ENCODE measurements at places on chromosomes 2 and 18.
A peak's percentile ranks its signal among the peaks of the same experiment; 100 is the strongest.

- no peak for DNase-seq
Observed at GRCh38 chr18:35570182-35570581, 11.4 kb upstream of the GALNT1 start.

GRCh38 chr2:13128139-13128538 lies 411.4 kb downstream of the TRIB2 start:
- no peak for DNase-seq

- no peak for DNase-seq
Observed at GRCh38 chr2:76752506-76752905, 769.7 kb downstream of the LRRTM4 start.

DNA sequence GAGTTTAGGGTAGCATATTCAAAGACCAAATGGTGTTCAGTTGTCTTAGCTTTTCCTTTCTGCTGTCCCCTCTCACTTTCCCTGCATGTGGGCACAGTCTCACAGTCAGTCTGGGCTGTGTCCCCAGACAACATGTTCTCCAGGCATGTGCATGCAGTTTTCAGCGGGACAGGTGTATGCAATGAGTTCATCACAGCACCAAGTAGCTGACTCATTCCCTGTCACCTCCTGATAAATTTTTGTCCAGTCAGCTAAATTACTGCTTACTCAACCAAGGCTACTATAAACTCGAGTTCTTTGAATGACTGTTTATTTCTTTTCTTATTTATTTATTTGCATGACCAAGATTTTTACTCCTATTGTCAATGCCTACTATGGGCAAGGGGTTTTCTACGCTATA lies 148.8 kb upstream of the CDH19 start:
- no peak for DNase-seq

- DNase-seq: no peak
Observed at GRCh38 chr18:78972385-78972918, 7.2 kb upstream of the SALL3 start.

DNA sequence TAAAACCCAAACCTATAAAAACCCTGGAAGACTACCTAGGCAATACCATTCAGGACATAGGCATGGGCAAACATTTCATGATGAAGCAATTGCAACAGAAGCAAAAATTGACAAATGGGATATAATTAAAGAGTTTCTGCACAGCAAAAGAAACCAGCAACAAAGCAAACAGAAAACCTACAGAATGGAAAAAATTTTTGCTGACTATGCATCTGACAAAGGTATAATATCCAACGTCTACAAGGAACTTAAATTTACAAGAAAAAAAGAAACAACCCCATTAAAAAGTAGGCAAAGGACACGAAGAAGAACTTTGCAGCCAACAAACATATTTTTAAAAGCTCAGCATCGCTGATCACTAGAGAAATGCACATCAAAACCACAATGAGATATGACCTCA lies 28.8 kb downstream of the ZBTB14 start:
- DNase-seq: no peak

DNA sequence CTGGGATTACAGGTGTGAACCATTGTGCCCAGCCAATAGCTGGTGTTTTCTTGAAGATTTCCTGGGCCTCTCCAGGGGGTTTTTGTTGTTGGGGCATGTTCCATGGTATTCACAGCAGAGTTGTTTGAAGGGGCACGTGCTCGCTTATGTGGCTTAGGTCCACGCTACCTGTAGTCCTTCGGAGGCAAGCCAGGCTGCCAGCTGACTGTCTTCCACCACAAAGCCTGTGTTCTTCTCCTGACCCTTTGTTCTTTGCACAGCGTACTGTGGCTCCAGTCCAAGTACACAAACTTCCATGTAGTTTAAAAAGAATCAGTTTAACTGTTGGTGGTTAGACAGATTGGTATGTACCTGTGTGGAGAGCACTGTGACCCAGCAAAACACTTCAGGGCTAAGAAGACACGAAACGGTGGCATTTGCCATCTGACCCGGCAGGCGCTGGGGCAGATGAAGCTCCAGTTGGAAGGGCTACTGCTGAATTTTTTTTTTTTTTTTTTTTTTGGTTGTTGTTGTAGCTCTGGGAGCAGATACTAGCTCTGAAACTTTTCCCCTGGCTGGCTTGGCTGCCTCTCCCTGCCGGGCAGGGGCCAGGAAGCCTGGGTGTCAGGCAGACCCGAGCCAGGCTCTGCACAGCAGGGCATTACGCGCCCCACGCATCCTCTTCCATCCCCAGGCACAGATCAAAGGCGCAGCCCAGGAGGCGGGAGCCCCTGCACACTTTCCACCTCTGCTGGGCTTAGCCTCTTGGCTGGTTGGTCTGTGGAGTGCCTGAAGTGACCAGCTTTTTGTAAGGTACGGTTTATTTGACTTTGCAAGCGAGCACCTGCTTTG lies 5.7 kb downstream of the GREB1 start:
- no peak for DNase-seq

- no peak for DNase-seq
Observed at GRCh38 chr2:20016346-20016745, 3.9 kb upstream of the MATN3 start.

DNA sequence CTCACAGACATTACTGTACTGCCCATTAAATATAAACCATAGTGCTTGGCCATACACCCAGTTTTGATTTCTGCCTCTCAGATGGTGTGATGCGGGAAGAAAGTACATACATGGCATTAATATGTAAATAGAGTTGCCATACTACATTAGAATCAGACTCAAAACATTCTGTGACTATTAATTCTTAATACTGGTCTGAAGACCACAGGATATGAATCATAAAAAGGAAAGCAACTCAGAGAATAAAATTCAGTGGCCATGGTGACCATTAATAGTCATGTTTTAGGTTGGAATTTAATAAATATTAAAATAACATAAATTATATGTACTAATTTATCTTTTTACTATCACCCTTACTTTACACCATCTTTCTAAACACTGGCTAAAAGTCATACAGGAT lies 33.0 kb upstream of the WDR75 start:
- DNase-seq: no peak

GRCh38 chr2:126475031-126475430 lies 180.9 kb upstream of the GYPC start:
- no peak for DNase-seq

- DNase-seq: no peak
Observed at GRCh38 chr2:15119722-15120175, 441.4 kb downstream of the NBAS start.

GRCh38 chr2:68700560-68700959 lies 34.1 kb upstream of the ARHGAP25 start:
- no peak for DNase-seq

GRCh38 chr18:3886575-3887322 lies 436.8 kb downstream of the TGIF1 start:
- no peak for DNase-seq

GRCh38 chr18:70028084-70028483 lies 80.4 kb upstream of the CD226 start:
- DNase-seq: no peak

- no peak for DNase-seq
Observed at GRCh38 chr2:225156853-225157451, 114.7 kb upstream of the DOCK10 start.

GRCh38 chr2:237673130-237674001 lies 46.0 kb downstream of the LRRFIP1 start:
- no peak for DNase-seq

DNA sequence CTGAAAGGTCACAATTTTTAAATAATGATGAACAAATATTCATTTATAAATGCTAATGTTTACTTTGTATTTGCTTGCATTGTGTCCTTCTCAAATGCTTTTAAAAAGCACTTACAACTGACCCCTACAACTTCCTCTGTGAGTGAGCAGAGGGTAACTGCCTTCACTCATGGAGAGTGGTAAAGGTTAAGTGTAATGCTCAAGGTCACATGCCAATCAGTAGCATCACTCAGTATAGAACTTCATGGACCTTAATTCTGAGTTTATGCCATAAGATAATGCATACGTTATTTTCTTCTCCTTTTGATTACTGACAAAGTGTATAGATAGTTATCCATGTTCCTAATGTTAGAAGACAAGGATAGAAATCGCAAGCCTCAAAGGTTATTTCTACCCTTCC lies 91.8 kb upstream of the SERTAD2 start:
- DNase-seq: no peak

DNA sequence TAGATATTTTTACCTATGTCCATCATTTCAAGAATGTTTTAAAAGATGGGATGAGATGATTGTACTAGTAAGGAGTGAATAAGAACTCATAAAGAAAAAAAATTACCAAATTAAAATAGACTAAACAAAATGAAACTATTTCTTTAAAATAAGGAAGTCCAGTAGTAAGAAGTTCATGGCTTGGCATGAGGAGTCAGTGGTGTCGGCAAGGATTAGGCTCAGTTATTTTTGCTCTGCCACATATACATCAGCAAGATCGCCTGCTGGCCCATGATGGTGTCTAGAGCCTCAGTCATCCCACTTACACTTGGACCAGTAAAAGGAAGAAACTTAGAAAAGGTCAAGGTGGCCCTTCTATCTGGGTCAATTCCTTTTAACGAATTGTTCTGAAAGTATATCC lies 300.9 kb upstream of the SLC8A1 start:
- no peak for DNase-seq

- peak; percentile 6 for DNase-seq
Observed at GRCh38 chr2:198146346-198146940, 342.1 kb downstream of the PLCL1 start.

DNA sequence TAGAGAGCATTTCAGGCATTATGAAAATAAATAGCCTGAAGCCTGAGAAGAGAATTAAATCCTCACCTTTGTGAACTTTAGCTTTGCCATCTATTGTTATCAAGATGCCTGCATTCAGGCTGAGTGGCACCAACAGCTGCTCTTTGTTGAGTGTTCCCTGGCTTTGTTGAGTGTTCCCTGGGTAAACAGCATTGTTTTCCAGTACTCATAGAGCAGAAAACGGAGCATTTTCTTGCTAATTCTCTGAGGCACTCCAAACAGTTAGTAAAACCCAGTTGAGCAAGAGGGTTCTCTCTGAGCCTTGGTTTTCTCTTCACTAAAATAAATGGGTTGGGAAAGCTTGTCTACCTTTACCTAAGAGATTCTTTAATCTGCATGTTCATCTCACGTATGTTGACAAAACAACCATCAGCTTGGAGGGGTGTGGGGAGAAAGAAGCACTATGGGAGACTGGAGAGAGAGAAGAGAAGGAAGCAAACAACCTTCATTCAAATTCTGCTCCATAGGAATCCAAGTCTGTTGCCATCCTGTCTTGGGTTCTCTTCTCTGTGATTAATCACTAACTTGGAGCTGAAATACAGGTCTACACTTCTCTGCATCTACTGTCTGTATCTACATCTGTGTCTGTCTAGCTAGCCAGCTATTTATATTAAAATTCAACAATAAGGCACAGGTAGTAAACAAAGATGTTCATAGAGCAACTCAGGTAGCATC lies 567.0 kb upstream of the SOX11 start:
- no peak for DNase-seq

- DNase-seq: no peak
Observed at GRCh38 chr2:15184491-15184890, 376.6 kb downstream of the NBAS start.

- no peak for DNase-seq
Observed at GRCh38 chr2:121471532-121472469, 58.9 kb upstream of the RNU4ATAC start.

DNA sequence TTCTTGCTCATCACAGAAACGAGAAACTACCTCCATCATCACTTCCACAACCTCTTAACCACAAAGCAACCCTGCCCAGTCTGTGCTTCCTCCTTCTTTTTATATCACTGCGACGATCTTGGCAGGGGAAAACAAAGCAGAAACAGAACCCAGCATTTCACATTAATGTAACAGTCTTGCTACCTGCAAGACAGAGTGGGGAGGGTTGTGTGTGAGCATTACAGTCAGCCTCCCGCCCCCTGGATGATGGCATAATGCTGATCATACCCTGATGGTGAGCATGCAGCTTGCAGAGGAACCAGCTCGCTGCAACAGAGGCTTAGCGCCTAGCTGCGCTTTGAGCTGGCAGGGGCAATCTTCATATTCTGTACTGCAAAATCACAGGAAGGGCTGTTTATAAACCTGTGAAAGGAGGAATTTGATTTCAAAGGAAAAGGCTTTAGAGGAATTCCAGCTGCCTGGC lies 376.1 kb downstream of the IRS1 start:
- no peak for DNase-seq

DNA sequence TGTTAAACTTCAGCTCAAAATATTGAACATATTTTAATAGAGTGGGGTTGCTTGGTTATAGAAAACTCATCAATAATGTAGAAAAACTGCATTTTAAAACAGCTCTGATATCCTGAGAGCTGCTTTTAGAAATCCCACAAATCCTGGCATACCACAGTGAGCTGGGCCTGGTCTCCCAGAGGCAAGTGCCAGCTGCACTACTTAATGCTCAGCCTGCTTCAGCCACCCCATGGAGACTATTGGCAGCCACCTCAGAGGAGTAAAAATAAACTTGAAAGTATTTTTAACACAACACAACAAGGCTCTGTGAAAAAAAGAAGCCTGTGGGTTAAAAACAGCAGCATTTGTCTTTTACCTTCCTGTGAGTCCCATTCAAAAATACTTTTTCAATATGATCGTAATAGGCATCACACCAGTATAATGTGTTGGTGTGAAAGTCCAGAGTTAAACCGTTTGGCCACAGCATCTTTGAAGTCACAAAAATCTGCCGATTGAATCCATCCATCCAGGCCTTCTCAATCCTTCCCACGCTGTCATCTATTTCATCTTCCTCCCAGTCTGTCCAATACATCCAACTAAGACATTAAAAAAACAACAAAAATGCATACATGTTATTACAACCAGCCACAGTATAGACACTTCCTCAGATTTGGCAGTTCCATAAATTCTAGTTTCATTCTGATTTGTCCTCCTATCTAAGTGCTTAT lies 1115.3 kb downstream of the LRP1B start:
- DNase-seq: peak; percentile 94

DNA sequence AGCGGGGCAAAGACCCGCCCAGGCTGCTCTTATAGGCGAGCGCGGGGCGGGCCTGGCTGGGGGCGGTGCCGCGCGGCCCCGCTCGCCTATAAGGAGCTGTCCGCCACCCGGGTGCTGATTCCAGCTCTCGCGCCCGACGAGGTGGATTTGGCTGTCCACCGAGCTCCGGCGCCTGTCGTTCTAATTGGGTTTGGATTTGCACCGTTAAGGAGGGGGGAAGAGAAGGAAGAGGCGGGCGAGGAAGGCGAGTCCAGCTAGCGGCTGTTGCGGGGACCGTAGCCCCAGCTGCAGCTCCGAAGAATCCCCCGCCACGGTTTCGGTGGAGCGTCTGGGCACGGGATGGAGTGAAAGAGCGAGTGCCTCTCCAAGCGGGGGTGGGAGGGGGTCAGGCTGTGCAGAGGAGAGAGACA lies at the start of gene CNTNAP5:
Gene CNTNAP5 (plus strand): TSS at position 117 of the 410 bp plus-strand sequence. CDS start 364 bp downstream, outside the sequence.
- DNase-seq: peak; percentile 7
